ENCODE measurements at places on chromosomes 4 and X.

GRCh38 chr4:1987296-1987695 lies 21.5 kb downstream of the NELFA start:
- no peak for DNase-seq

- DNase-seq: no peak
Observed at GRCh38 chrX:123175366-123176122, 8.5 kb upstream of the GRIA3 start.

DNA sequence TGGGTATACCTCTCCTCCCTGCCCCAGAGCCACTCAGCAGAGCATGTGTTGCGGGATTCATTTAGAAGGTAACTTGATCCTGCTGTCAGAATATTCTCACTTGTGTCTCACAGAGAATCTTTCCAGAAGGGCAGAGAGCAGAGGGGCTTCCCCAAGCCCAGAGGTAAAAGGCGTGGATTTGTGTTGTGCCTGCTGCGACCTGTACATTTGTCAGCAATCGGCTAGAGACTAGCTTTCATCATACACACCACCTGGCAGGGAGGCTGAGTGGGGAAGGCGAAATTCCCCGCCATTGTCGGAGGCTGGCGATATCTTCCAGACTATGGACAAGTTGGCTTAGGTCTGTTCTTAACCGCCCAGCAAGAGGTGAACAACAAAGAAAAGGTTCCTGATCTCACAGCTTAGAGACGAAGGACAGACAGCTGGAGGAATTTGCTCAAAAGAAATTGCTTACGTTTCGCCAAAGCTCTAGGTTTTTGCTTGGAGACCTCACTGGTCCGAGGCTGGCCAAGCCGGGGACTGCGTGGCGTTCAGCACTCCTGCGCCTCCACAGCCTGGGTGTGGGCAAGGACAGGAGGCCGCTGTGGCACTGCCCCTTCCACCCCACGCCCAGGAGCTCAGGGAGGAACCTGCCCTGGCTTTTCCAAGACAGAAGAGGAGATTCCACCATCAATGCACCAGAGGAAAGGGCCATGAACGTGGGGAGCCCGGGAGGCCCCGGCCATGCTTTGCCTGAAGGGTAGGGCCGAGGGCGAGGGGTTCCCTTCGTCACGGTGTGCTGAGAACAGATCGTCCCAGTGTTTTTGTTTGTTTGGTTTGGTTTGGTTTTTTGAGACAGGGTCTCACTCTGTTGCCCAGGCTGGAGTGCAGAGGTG lies 69.4 kb downstream of the DCTD start:
- DNase-seq: no peak

DNA sequence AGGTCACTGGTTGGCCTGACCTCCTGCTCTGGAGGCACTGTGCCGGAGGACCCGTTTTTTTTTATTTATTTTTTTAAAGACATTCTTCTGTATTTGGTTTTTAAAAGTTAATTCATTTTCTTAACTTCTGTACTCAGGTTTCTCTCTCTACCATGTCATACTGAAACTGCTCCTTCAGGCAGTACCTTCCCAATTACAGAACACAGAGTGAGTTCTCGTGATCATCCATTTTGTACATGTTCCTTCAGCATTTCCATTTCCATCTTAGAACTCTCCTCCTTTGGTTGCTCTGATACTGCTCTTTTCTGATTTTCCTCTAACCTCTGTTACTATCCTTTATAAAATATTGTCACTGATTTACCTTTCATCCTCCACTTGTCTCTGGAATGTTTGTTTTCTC lies 17.9 kb downstream of the UBE2K start:
- no peak for DNase-seq

DNA sequence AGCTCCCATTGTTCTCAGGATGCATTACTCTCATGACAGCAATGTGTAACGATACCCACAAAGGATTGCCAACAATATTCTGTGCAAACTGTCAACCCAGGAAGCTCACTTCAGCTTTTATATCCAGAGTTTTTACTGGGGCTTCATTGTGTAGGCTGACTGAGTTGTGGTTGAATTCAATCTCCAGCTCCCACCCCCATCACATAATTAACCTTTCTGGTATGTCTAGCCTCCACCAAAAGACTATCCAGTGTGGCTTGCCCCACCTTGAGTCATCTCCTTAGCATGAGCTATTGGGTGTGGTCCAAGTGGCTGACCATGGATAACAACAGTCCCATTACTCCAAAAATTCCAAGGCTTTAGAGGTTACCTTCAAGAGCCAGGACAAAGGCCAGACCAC lies 17.7 kb upstream of the TAB3 start:
- peak; percentile 58 for DNase-seq

DNA sequence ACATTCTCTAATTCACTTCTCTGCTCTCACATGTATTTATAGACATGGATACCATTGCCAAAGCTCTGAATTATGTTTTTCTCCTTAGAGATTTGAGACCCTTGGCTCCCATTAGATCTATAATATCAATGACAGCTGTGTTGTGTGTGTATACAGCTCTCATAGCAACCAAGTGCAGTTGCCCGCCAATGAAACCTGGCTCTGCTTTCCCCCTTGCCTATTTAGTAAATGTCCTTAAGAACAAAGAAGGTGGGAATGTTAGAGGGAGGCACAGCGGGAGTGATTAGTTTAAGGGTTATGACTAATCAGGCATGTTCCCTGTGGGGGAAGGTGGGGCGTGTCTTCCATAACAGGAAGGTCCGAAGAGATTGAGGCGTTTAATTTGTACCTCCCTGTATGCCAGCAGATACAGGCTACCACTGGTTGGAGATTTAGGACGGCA lies 100.5 kb upstream of the TBC1D9 start:
- DNase-seq: peak; percentile 74

DNA sequence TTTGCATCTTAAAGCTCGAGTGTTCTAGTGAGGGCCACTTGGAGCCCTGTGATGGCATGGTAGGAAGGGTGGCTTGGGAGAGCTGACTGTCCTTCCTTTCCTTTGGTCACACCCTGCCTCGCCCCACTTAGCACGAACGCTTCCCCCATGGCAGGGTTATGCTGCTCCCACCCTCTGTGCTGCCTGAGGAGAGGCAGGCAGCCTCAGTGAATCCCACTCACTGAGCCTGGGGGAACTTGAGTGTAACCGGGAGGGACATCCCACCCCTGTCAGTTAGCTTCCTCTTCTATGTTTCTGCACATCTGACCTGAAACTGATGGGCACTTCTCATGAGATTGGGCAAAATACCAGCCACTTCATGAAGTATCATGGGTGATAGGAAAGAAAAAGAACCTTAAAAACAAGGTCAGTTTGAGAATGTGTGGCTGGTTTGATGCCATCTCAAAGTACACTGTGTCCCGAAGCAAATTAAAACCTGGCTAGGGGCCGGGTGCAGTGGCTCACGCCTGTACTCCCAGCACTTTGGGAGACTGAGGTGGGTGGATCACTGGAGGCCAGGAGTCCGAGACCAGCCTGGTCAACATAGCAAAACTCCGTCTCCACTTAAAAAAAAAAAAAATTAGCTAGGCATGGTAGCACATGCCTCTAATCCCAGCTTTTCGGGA lies 10.1 kb downstream of the TKTL1 start:
- no peak for DNase-seq

- DNase-seq: peak; percentile 92
Observed at GRCh38 chr4:174358829-174359228, 75.1 kb downstream of the CEP44 start.

- peak; percentile 17 for DNase-seq
Observed at GRCh38 chr4:34417160-34417559, 1827.2 kb downstream of the ARAP2 start.

- DNase-seq: peak; percentile 3
Observed at GRCh38 chr4:125484912-125485311, 170.2 kb downstream of the FAT4 start.

DNA sequence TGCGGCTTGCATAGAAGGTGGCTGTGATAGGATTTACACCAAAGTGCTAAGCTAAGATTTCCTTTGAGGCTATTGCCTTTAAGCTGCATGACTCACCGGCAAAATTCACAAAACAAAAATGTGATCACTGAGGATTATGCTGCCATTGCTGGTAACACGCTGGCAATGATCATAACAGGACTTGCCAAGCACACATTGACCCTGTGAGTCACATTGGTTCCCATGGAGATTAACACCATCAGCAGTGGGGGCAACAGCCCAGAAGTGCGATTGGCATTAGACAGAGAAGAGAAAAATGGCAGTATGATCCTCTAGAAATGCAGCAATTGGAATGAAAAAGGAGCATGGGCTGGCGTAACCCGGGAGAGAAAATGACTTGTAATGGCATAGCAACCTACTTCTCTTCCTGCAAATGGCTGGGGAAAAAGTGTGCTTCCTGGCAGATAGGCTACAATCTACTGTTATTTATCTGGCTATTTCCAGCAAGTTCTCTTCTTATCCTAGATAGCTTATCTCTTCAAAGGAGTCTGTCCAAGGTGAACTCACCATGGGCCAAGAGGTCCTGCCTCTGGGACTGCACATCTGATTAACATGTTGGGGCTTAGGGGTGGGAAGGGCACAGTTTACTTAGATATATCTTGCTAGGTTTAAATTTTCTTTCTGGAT lies 314.2 kb upstream of the IGFBP7 start:
- peak; percentile 87 for DNase-seq

- DNase-seq: peak; percentile 11
Observed at GRCh38 chrX:12672367-12673106, 118.7 kb upstream of the PRPS2 start.

GRCh38 chr4:136562834-136563233 lies 969.5 kb downstream of the PCDH18 start:
- DNase-seq: peak; percentile 15

DNA sequence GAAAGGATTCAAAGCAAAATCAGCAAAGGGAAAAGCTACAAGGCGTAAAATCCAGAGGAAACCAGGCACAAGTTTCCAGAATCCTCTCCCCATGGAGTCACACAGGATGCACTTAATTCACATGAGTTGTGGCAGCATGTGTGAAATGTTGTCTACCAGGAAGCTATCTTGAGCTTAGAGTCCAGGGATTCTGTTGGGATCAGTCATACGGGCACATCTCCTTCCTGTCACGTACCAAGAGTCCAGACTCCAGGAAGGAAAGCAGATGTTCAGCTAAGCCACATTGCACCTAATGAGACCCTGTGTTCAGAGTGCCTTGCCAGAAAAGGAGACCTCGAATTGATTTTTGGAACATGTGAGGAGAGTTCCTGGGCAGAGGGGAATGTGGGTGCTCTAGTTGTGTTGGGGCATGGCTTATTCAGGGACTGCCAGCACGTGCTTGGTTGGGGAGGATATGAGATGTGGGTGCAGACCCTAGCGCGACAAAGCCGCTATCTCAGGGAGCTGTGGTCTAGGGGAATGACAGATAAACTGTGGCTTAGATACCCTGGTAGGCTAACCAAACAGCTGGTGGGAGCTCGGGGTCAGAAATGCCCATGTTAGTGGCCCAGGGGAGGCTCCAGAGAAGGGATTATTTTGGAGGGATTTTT lies 70.0 kb downstream of the EVC start:
- peak; percentile 45 for DNase-seq

DNA sequence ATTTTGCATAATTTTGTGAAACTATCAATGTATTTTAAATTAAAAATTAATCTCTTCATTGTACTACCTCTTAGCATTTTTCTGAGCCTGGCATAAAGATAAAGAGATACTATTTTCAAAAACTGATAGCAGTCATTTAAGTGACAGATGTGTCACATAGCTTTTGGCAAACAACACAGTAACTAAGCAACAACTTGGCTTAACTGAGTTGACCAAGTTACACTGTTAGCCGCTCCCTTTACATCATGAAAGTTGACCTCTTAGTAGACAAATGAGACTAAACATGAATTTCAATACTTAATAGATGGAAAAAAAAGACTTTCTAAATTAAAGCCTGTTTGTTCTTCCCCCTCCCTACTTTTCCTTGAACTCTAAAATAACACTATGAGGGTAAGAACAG lies 62.0 kb downstream of the ATP8A1 start:
- no peak for DNase-seq

DNA sequence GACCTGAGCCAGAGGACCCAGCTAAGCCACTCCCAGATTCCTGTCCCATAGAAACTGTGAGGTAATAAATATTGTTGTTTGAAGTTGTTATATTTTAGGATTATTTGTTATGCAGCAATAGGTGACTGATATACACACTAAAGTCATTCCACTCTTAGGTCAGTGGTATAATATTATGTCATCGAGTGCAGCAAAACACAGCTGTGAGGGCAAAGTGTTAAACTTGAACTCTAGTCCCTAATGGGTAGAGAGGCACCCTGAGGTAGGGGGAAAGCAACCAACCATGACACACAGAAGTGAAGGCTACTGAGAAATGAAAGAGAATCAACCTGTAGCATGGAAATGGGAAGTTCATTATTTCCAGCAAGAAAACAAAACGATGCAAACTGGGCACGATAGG lies 66.6 kb downstream of the ATXN3L start:
- DNase-seq: no peak

DNA sequence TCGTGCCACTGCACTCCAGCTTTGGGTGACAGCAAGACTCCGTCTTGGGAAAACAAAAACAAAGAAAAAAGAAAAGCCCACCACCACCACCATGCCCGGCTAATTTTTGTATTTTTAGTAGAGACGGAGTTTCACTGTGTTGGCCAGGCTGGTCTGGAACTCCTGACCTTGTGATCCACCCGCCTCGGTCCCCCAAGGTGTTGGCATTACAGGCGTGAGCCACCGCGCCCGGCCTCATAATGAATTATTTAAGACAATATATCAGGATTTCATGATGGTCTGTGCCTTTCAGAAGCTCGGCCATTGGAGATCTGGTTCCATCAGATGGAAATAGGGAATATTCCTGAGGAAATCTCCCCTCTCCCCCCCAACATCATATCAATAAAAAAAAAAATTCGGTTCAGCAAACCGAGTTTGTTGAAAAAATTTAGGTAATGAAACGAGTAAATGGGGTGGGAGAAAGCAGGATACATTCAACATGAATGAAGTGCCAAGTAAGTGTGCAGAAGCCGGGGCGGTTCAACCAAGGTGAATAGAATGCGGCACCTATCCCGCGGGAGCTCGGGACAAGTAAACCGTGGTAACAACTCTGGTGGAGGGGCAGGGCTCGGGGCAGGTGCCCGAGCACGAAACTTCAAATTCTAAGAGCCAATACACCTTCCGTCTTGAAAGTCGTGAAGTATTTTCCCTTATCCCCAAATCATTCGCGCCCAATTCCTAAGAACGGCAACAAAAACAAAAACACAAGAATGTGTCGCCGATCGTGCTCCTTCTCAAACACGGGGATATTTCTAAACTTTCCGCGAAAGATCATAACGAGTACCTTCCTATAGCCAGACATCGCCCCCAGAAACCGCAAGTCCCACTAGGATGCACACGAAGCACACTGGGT lies 773 bp upstream of the TXLNG start:
- DNase-seq: no peak

GRCh38 chr4:47572981-47573380 lies 87.9 kb downstream of the ATP10D start:
- no peak for DNase-seq

Measured in fibroblast of mammary gland (primary cell).